ENCODE measurements at places on chromosomes 1 and 21. TPM values are rescaled to one million over a fixed set of nuclear protein-coding genes. Genes with fewer than 3 reads are reported as not detected.
A peak's percentile ranks its signal among the peaks of the same experiment; 100 is the strongest.

The CFH gene
- total RNA-seq = 145 TPM

GRCh38 chr1:109259674-109260557, 10.6 kb downstream of the CELSR2 start:
- peak; percentile 84 for DNase-seq
- H3K4me3 ChIP-seq = no peak overlapping the region
- no peaks in the 10 kb centered on the region for H3K27me3 ChIP-seq
- H3K4me1 ChIP-seq = no peaks in the 10 kb centered on the region
- no peaks in the 10 kb centered on the region for H3K36me3 ChIP-seq

DNA sequence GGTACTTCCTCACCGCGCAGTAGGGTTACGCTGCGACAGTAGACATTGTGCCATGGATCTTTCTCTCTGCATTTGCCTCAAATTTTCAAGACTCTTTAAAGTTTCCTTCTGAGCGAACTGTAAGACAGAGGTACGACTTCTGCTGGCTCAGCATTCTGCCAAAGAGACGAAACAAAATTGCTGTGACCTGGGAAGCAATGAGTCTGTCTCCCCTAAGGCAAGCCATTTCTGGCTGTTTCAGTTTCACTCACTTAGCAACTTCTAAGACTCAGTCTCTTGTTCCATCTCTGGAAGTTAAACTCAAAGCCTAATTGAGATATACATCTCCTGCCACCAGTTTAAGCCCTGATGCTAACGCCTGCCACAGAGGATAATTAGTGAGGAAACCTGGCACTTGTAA, 510.9 kb upstream of the DAB1 start:
- H3K27me3 ChIP-seq = no peaks in the 10 kb centered on the region
- H3K4me1 ChIP-seq = no peaks in the 10 kb centered on the region
- H3K4me3 ChIP-seq = no peak overlapping the region

GRCh38 chr1:160973491-160973890, 18.9 kb upstream of the ITLN2 start:
- H3K27ac ChIP-seq = no peak overlapping the region
- no peak for DNase-seq
- H3K36me3 ChIP-seq = no peaks in the 10 kb centered on the region
- H3K27me3 ChIP-seq = no peaks in the 10 kb centered on the region
- no peaks in the 10 kb centered on the region for H3K4me1 ChIP-seq

DNA sequence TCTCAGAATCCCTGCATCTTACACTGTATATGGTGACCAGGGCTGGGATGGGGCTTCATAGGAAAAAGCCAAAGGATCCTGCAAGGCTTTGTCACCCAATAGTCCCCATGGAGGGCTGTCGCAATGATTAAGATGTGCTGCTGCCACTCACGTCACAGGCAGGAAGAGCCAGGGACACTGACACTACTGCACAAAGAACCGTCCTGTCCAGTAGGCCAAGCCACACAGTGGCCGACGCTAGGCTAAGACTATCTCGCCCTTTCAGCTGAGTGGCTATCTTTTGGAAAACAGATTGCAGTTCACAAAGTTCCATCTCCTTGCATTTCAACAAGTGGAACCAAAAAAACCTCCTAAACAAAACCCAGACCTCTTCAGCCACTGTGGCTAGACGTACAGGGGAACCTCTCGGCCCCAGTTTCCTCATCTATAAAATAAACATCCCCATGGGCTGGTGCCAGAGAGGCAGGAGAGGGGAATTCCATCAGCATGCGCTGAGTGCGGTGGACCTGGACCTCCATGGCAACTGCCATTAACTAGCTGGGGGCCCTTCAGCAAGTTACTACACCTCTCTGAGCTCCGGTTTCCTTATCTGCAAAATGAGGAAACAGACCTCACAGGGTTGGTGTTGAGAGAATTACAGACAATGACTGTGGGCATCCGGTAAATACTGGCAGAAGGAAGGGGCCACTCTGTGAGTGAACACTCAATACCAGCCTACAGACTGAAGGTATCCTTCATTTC, 8.7 kb downstream of the CAPZB start:
- peak overlapping the region; percentile 9 for H3K27ac ChIP-seq
- no peak overlapping the region for H3K4me3 ChIP-seq
- H3K27me3 ChIP-seq = no peaks in the 10 kb centered on the region
- peaks cover 33% of the 10 kb centered on the region for H3K36me3 ChIP-seq
- DNase-seq = no peak

DNA sequence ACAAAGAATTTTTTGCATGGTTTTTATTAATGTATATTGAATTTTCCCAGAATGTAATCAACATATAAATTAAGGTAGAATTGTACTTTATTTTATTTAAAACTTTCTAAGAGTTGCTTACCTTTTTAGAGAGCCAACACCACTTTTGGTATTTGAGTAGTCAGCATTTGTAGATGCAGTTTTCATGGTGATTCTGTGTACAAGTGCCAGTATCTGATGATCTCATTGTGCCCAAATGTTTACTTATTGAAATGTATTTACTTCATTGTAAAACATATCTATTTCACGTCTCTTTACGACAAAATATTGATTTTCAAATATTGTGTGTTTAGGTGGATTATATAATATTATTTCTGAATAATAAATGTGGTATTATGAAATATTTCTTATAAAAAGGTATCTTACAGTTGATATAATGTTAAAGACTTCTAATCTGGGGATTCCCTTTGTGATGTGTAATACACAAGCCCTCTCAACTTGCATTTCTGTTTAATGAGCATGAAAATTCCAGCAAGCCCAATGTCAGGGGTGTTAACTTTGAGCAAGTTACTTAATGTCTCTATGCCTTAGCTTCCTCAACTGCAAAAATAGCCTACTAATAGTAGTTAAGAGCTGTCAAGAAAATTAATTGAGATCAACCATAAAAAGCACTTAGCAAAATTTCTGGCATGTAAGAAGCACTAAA, 141.8 kb upstream of the ZNF648 start:
- H3K27me3 ChIP-seq = no peaks in the 10 kb centered on the region
- no peak overlapping the region for H3K4me3 ChIP-seq
- no peaks in the 10 kb centered on the region for H3K36me3 ChIP-seq
- no peak for DNase-seq

DNA sequence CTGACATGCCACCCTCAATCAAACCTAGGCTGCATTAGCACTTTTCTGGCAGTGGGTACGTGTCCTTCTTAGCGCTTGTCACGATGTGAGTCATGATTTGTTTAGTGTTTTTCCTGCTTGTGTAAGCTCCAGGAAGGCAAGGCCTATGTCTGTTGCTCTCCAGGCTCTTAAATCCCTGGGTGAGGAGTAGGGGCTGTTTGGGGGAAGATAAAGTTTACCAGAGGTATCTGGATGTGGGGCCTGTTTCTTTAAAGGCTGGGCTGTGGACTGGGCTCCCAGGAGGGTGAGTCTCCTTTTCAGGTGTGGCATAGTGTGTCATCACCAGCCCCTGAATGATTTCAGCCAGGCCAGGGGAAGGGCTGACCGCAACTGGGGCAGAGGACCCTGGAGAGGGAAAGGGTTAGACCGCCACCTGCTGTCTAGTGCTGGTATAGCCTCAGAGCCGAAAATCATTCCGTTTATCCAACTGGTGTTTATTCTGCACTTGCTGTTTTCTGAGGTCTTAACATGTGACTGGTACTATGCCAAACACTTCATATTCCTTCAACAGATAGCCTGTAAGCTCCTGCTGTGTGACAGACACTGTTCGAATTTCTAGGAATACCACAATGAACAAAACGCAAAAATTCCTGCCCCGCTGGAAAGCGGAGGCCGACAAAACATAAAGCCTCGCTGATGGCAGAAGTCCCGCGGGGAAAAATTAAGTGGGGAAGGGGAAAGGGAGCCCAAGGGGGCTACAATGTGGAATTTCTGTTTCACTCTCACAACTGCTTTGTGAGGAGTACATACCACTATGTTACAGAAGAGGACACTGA, 9.7 kb downstream of the SERINC2 start:
- peak overlapping the region; percentile 26 for H3K27ac ChIP-seq
- peaks cover 14% of the 10 kb centered on the region for H3K4me1 ChIP-seq
- peaks cover 29% of the 10 kb centered on the region for H3K36me3 ChIP-seq
- peak; percentile 95 for DNase-seq
- H3K4me3 ChIP-seq = no peak overlapping the region
- no peaks in the 10 kb centered on the region for H3K27me3 ChIP-seq

The CELSR2 gene
- total RNA-seq = 1.5 TPM

DNA sequence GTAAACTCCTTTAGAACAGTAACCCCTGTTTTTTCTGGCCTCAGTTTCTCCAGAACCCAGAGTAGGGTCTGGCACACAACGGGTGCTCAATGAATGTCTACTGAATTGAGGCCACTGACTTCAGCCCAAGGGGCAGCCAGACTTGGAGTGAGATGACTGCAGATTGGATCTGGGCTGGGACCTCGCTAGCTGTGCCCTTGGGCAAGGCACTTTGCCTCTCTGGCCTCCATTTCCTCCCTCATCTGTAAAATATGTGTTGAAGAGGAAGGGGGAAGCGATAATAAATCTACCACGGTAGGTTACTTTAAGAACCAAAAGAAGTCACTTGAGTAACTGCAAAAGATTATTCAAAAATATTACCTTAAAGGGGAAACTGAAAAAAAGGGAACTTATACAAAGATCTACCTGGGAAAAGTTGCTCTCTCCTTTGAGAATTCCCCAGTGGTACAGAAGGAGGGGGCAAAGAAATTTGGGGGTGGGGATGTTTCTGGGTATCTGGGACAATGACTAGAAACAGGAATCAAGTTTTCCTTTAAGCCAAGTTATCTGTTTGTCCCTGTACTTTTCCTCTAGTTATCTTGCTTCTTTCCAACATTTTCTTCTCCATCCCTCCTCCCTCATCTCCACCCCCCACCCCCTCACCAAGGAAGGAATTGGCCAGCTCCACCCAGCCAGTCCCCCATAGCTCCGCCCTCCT, 394 bp upstream of the GRHL3 start:
- H3K4me1 ChIP-seq = peaks cover 14% of the 10 kb centered on the region
- H3K36me3 ChIP-seq = no peaks in the 10 kb centered on the region
- H3K27me3 ChIP-seq = peaks cover 22% of the 10 kb centered on the region
- no peak overlapping the region for H3K27ac ChIP-seq
- H3K4me3 ChIP-seq = peak overlapping the region; percentile 37

DNA sequence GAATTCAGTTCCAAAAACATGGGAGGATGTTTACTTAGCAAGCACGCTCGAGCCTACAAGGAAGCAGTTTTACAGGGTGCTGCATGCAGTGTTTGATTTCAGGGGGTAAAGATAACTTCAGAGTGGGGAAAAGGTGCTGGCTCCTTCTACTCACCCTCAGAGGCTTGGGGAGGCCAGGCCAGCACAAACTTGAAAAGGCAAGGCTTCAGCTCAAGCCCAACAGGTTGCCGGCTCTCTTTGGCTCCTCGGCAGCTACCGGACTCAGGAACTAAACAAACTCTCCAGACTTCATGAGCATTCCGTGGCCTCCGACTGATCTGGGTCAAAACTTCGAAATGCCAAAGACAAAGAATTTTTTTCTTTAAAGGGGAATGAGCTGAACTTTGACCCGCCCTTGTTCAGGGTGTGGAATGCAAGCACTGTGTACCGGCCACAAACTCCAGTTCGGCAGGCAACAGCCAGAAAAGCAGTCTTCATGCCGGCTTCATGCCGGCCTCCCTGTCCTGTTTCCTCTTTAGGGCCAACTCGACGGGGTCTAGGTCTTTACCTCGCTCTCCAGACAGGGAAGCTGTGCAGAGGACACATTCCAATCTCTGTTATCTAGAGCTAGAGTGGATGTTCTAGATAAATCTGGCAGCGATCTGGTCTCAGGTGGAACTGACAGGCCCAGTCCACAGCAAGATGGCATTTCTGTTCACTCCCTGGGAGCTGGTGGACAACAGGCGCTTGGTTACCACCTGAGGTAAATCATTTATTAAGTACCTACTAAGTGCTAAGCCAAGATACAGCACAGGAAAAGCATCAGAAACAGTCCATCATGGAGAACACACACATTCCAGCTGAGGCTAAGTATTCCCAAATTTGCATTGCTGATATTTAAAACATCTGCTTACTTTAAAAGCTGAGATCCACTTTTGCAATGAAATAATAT, 75.0 kb downstream of the CD46 start:
- H3K36me3 ChIP-seq = no peaks in the 10 kb centered on the region
- peaks cover 36% of the 10 kb centered on the region for H3K4me1 ChIP-seq
- H3K4me3 ChIP-seq = no peak overlapping the region
- no peaks in the 10 kb centered on the region for H3K27me3 ChIP-seq
- no peak for DNase-seq

- DNase-seq = peak; percentile 66
- no peak overlapping the region for H3K4me3 ChIP-seq
- H3K36me3 ChIP-seq = peaks cover 29% of the 10 kb centered on the region
- H3K27ac ChIP-seq = no peak overlapping the region
- H3K27me3 ChIP-seq = no peaks in the 10 kb centered on the region
These were observed 13.9 kb downstream of the C1orf174 start for GRCh38 chr1:3886106-3886670.

The CACNA1S gene
- total RNA-seq = not detected

- H3K36me3 ChIP-seq = no peaks in the 10 kb centered on the region
- DNase-seq = no peak
- H3K27ac ChIP-seq = no peak overlapping the region
- H3K4me1 ChIP-seq = no peaks in the 10 kb centered on the region
- no peaks in the 10 kb centered on the region for H3K27me3 ChIP-seq
- H3K4me3 ChIP-seq = no peak overlapping the region
These were observed 124.7 kb upstream of the ARHGEF16 start for GRCh38 chr1:3329640-3330281.

DNA sequence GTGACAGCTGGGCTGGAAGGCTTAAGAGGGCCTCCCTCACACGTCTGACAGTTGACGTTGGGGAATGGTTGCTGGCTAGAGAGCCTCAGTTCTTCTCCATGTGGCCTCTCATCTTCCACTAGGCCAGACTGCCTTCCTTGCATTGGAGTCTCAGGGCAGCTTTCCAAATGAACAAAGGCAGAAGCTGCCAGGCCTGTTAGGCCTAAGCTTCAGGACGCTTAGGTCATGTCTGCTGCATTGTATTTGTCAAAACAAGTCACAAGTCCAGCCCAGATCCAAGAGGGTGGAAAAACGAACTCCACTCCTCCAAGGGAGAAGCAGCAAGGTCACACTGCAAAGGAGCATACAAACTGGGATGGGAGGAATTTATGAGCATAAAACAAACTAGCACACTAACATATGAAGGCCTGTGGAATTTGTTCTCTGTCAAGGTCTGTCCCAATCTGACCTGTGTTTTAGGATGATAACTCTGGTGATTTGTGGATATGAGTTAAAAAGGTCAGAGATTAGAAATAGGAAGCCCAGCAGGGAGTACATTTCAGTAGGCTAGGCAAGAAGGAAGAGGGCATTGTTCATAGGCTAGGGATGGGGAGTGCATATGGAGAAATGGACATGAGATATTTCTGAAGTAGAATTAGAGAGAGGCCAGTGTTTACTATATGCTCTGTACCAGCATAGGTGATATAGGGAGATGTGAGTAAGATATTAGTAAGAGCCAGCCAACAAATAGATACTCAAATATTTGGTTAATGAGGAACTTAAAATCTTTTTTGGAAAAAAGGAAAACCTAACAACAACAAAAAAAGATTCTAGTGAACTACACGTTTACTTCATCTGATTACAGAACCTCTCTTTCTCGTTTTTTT, 29.1 kb upstream of the CNN3 start:
- H3K27me3 ChIP-seq = no peaks in the 10 kb centered on the region
- no peak overlapping the region for H3K4me3 ChIP-seq
- H3K4me1 ChIP-seq = peaks cover 5% of the 10 kb centered on the region
- H3K36me3 ChIP-seq = no peaks in the 10 kb centered on the region
- DNase-seq = no peak

- H3K27me3 ChIP-seq = no peaks in the 10 kb centered on the region
- peak; percentile 93 for DNase-seq
These were observed 56.0 kb downstream of the ADARB1 start for GRCh38 chr21:45130324-45130774.

GRCh38 chr1:62448221-62448933, 11.5 kb downstream of the USP1 start:
- DNase-seq = no peak
- no peaks in the 10 kb centered on the region for H3K4me1 ChIP-seq
- H3K27me3 ChIP-seq = no peaks in the 10 kb centered on the region
- H3K36me3 ChIP-seq = peaks cover 53% of the 10 kb centered on the region

The VSIG8 gene
- total RNA-seq = not detected

Measured in osteoblast (primary cell).